ENCODE measurements at places on chromosomes 1 and 21.
A peak's percentile ranks its signal among the peaks of the same experiment; 100 is the strongest.

DNA sequence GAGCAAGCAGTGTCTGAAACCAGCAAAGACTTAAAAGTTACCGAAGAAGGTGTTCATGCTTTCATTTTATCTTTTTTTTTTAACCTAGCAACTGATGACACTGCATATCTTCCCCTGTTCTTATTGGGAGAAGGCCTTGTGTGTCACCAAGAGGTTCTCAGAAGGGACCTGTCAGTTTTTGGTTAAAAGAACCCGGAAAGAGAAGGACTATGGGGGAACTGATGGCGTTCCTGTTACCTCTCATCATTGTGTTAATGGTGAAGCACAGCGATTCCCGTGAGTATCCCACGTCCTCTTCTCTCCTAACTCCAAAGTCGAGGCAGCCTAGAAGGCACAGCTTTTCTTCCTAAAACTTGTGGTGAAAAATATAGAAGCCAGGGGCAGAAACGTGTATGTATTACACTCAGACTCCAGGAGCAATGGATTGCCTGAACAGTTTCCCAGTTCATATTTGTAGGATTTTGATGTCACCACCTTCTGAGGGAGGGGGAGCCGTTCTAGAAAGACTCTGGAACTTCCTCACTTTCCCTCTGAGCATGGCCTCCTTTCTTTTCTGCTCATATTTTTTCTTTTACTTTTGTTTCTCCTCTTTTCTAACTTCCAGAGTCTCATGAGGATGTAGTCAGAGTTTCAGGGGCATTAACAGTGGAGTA is at the start of gene MR1:
Gene MR1, plus strand, starts transcription at position 185 of the 653 bp plus-strand sequence. Its CDS starts 25 bp downstream, at position 210.
- peak; percentile 84 for DNase-seq

GRCh38 chr1:206826394-206826793 is 39.0 kb upstream of the IL20 start:
- no peak for DNase-seq

DNA sequence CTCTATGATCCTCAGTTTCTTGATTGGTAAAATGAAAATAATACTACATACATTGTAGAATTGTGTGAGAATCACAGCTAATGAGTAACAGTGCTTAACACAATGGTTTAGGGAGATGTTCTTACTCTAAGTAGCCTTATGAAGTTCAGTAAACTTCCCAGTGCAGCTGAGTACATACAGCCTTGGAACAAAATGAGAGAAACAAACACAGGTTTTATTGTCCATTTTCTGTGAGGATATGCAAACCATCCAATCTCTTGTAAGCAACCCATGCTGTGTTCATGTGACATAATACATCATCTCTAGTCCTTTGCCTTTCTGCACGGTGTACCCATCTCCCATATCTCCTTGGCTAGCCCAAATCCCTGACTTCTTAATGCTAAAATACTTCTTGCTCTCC is 14.7 kb upstream of the STRIP1 start:
- DNase-seq, result no peak

DNA sequence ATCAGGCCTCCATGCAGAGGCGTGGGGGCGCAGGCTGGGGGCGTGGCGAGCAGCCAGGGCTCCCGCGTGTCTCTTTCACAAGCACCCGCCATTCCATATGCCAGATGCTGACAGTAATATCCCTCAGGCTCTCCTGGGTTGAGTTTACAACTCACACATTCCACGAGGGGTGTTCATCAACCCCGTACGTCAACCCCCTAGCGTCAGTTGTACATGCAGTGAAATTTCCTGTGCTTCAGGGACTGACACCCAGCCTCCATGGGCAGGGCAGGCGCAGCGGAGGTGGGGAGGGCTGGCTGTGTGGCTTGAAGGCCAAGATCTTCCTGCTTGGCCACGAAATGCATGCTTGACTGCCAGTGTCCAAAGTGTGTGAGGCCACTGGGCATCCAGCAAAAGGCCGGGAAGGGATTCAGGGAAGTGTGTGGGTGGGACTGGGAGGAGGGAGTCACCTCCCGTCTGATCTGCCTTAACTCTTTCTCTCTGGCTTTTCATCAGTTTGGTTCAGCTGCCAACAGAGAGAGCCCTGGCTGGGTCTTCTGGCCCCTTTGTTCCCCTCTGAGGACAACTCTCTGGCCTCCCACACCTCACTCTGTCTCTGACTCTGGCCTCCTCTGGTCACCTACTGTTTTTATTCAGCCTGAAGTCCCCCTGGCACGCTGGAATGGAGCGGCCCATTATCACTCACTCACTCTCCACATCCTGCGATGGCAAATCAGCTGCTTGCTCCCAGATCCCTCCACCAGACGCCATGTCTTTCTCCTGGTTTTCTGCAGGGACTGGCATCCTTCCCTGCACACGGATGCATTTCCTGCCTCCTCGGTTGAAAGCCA is 33.8 kb downstream of the CLIC6 start:
- no peak for DNase-seq

- DNase-seq, result no peak
Measured at GRCh38 chr1:200895443-200895789, 716 bp downstream of the INAVA start.

DNA sequence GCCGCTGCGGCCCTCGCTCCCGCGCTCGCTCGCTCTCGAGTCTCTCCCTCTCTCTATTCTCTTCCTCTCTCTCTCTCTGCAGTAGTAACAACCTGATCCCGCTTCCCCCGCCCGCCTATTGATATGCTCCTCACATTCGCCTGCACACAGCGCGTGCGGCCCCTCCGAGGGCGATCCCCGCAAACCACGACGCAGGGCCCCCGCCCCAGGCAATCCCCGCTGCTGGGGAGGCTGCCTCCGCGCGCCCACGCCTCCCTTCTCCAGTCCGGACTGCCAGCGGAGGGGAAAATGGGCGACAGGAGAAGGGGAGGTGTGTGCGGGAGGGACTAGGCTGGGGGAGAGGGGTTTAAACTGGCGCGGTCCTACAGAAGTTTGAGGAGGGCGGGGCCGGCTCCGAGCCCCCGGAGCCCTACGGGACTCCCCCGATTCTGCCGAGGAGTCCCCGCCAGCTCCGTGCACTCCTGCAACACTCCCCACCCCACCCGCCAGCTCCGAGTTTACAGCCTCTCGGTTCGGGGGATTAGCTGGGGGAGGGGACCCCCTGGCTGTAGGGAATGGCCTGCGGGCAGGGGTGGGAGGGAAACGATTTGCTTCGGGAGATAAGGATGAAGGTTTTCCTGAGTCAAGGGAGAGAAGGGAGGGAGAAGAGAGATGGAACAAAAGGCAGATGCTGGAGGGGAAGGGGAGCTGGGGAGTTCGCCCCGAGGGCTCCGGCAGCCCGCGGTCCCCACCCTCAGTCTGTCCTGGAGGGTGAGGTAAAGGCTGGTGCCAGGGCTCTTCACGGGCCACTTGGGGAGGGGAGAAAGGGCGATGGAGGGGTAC is 66.6 kb downstream of the SYT2 start:
- DNase-seq, result no peak

- peak; percentile 50 for DNase-seq
Measured at GRCh38 chr1:47906009-47906432, 91.2 kb downstream of the TRABD2B start.

GRCh38 chr1:32774950-32775634 is 42.1 kb downstream of the YARS1 start:
- no peak for DNase-seq

DNA sequence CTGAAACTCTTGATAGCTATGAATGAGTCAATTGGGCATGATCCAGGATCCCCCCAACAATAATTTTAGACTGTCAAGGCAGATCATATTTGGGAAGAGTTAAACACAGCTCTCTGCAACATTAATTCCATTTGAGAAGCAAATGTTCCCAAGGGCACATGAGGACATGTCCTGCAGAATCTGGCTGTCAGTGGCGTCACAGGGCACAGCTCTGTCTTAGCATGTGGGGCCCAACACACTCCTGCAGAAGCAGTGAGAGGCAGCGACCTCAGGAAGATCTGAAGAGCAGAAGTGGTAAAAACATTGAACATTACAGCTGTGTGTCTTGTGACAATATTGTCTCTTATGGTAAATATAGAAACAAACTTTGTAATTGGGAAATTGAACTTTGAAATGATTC is 197.1 kb upstream of the PBX1 start:
- DNase-seq, result no peak

DNA sequence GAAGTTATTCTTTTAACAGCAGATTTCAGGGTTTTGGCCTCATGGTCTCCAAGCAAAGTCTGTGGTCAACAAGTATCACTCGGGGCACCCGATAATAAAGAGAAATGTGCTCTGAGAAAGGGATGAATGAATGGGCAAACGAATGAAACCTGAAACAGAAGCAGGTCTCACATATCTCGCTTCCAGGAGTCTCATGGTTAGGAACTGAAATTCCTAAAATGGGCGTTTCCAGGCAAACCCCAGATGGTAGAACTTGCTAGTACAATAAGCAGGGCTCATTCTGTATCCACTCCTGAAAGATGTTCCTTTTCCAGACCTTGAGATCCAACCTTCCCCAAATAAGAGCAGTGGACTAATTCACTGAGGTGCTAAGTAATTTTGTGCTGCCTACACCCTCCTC is 87.2 kb downstream of the LAMC2 start:
- DNase-seq, result no peak

DNA sequence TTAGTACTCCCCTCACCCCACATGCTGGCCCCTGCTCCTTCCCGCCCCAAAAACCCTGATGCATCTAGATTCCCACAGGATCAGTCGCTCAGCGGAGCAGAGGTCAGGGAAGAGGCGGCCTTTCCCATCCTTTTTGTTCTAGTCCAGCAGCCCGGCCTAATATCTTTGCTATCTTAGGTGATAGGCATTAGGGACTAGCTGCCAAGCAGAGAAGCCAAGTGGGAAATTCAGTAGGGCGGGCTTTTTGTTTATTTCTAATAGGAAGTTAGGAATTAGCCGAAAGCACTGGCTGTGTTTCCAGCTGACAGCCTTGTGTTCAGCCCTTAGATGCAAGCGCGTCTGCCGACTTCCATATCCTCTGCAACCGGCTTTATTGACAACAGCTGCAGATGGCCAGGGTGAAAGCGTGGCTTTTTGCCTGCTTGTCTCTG is 59.0 kb upstream of the BCAR3 start:
- no peak for DNase-seq

DNA sequence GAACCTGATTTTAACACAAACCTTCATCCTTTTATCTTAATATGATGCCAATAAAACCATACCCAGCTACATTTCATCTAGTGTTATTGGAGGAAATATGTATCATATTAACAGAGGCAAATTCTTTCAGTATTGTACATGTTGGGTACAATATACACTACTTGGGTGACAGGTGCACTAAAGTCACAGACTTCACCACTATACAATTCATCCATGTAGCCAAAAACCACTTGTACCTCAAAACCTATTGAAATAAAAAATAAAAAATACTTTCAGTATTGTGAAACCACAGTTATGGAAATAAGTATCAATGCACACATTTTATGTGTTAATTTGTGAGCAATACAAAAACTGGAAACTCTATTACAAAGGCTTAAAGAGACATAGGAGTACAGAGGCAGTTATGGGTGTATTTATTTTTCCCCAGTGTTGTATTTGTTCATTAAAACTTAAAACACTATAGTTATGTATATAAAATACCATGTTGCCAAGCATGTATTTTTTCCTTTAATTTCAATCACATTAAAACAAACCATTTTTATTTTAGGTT is 25.1 kb upstream of the GPR88 start:
- DNase-seq, result no peak

DNA sequence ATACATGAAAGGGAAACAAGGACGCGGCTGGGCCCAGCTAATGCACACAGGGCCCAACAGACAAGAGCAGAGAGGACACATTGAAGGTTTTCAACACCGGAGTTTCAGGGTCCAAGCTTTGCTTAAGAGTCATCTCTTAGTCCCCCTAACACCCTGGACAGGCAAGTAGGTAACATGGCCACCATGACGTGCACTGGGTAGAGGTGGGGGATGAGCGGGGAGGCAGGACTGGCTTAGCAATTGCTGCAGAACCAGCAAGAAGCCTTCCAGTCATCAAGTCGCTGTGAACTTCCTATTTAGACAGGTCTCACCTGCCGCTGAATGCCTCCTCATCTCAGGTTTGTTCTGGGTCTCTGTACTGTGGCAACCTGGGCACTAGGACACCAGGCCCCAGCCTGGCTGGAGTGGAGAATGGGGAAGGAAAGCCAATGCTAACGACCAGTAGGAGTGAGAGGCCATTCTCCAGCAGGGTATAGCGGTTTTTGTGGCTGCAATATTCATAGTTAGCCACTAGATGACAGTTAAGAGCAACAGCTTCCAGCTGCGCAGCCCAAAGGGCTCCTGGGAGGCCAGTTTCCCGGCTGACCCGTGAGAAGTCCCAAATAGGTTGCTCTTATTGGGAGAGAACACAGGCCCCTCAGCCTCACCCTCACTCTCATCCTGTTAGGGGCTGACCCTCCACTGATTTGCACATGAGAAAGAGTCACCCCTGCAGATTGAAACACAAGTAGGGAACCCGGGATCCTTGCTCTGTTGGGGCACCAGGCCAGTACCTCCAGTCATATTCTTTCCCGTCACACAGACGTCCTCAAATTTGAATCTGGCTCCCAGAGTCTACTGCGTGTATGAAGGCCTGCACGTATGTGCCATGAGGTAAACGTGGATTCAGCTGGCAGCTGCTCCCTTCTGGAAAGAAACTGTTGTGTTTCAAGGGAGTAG is 6.0 kb upstream of the PIGC start:
- peak; percentile 79 for DNase-seq

DNA sequence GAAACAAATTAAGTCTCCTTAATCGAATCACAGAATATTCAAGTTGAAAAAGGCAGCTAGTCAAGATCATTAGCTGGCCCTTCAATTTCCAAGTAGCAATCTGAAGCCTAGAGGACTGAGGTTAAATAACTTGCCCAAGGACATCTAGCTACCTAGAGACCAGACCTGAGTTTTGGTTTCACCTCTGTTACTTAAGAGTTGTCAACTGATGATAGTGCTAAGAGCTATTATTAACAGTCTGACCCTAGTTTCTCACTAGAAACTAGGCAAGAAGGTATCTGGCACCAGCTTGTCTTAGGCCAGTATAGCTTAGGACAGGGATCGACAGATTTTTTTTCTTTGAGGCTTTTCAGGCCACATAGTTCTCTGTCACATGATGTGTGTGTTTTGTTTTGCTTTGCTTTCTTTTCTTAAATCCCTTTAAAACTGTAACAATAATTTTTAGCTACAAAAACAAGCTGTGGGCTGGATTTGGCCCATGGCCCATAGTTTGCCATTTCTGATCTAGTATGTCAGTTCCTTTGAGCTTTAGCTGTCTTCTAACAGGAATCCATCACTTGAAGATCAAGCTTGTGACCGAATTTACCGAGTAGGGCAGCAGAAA is 23.2 kb downstream of the TRIM45 start:
- no peak for DNase-seq

- DNase-seq, result no peak
Measured at GRCh38 chr1:113168946-113169345, 95.9 kb downstream of the LRIG2 start.

DNA sequence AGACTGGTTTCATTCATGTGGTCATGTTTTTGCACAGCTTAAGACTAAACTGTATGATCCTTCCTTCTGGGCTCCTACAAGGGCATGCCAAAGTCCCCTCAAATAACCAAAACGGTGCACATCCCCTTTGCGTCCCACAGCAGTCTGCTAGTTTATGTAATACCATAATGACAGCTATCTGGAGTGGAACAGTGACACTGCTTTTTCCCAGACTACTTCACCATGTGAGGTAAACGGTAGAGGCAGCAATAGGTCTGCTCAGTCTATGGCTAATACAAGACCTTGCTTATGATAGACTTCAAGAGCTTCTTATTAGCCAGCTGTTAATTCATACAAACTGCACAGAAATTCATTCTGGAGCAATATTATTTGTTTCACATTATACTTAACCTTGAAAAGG is 395.5 kb downstream of the SMYD3 start:
- DNase-seq, result no peak
